ENCODE measurements at places on chromosomes 7 and 10.

DNA sequence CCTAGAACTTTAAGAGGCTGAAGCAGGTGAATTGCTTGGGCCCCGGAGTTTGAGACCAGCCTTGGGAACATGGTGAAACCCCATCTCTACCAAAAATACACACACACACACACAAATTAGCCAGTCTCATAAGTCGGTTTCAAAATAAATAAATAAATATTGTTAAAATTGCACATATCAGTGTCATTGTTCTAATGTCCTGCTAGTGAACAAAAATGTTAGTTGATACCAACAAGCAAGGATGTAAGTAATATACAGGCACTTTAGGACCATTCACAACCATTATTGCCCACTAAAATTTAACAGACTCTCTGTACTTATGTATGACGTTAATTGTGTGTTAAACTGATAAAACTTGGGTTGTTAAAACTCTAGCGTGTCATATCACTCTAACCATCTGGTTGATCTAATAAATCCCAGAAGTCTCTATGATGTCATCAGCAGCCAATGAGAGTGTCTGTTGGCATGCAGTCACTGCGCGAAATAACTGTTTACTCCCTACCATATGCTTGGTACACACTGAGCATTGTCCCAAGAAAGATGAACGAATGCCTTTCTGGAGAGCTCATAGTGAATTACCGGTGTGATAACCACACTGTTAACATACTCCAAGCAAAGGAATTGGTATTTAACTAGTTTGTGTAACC, 30.4 kb upstream of the OTUD1 start:
- no peak for DNase-seq

GRCh38 chr10:12521423-12521822, 172.1 kb downstream of the CAMK1D start:
- DNase-seq, result no peak

- DNase-seq, result no peak
These were observed 65.9 kb downstream of the PRR15 start for GRCh38 chr7:29629507-29629906.

- DNase-seq, result no peak
These were observed 17.9 kb upstream of the FFAR4 start for GRCh38 chr10:93548376-93549071.
